ENCODE measurements at places on chromosomes 1 and 21. TPM values are rescaled to one million over a fixed set of nuclear protein-coding genes. Genes with fewer than 3 reads are reported as not detected.

LDLRAD2 gene
- not detected for total RNA-seq

BARHL2 gene
- total RNA-seq = not detected

MEGF6 gene
- total RNA-seq = 16.2 TPM

PLA2G2A gene
- not detected for total RNA-seq

BSND gene
- not detected for total RNA-seq

PLA2G2D gene
- not detected for total RNA-seq

CNKSR1 gene
- 0.42 TPM for total RNA-seq

RAP1GAP gene
- 0.10 TPM for total RNA-seq

SFPQ gene
- total RNA-seq = 510 TPM

FAM43B gene
- not detected for total RNA-seq

MIXL1 gene
- total RNA-seq = not detected

LCE1C gene
- not detected for total RNA-seq

BCAN gene
- not detected for total RNA-seq

NAXE gene
- 23.9 TPM for total RNA-seq

COL6A2 gene
- 12.6 TPM for total RNA-seq

CTTNBP2NL gene
- total RNA-seq = 0.63 TPM

OR6N1 gene
- total RNA-seq = under 0.01 TPM

LRRC3 gene
- 0.31 TPM for total RNA-seq

RBM11 gene
- 10.6 TPM for total RNA-seq

FCRLB gene
- total RNA-seq = 1.0 TPM

IFNAR1 gene
- 12.4 TPM for total RNA-seq

ELF3 gene
- 2.8 TPM for total RNA-seq

NLRP3 gene
- 648 TPM for total RNA-seq

USH2A gene
- not detected for total RNA-seq

HES3 gene
- not detected for total RNA-seq

BCAR3 gene
- 1.4 TPM for total RNA-seq

DEPDC1 gene
- total RNA-seq = 0.10 TPM
